ACHN (cell line): ENCODE measurements at places on chromosomes 2 and 18.

GRCh38 chr2:110157153-110157793, 41.7 kb upstream of the MALL start:
- DNase-seq, result peak; percentile 63

GRCh38 chr2:219155054-219155644, 5.5 kb downstream of the NHEJ1 start:
- peak; percentile 85 for DNase-seq

DNA sequence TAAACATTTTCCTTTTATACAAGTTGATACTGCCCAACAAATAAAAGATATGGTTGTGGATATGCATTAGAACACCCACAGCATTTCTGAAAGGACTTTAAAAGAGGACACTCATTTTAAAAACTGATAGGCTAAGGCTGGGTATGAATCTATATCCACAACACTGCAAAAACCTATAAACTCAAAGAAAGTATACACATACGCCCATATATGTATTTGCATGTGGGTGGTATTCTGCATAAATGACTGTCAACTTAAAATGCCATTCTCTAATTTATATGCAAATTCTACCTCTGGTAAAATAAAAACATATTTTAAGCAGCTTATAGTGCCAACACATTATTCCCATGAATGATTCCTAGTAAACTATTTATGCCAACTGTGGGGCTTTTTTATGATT, 20.1 kb downstream of the FIGN start:
- no peak for DNase-seq

- DNase-seq, result no peak
Observed at GRCh38 chr2:187091664-187092063, 242.7 kb upstream of the ZSWIM2 start.

DNA sequence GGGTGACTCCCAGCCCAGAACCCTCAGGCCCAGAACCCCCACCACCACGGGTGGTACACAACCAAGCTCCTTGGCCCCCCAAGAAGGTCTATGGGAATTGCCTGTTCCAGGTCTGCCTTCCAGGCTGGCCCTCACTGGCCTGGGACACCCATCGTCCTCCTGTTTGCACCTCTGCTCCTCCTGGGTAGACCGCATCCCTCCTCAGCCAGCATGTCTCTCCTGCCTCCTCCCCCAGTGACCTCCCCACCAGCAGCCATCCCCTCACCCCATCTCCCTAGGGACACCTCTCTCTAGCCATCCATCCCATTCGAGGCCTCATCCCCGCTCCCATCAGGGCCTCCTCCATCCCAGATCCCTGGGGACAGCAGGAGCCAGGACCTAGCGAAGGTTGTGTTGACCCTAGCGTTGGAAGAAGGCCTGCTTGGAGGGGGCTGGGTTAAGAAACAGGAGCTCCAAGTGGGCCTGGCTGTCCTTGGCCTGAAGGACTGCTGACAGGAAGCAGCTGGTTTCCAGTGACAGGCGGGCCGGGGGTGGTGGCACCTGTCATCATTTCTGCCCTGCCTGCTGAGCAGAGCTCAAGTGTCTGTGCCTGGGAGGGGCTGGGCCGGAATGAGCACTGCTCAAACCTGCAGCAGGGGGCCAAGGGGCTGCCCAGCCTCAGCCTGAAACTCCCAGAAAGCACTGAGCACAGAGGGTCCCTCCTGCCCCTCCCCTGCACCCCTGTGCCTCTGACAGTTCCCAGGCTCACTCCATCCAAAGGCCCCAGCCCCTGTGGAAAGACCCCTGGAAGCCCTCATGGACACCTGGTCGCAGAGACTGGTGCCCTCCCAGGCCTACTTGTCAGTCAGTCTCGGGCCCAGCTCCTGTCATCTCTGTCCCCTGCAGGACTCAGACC, 96.0 kb upstream of the OTOS start:
- DNase-seq, result no peak

- DNase-seq, result no peak
Observed at GRCh38 chr2:224820283-224820991, 104.3 kb upstream of the CCDC195 start.

GRCh38 chr2:3608373-3609278, 13.7 kb downstream of the COLEC11 start:
- no peak for DNase-seq

GRCh38 chr2:138071720-138072719, 107.7 kb downstream of the HNMT start:
- DNase-seq, result no peak

- DNase-seq, result no peak
Observed at GRCh38 chr18:35875566-35875965, 96.9 kb upstream of the RMP24 start.

DNA sequence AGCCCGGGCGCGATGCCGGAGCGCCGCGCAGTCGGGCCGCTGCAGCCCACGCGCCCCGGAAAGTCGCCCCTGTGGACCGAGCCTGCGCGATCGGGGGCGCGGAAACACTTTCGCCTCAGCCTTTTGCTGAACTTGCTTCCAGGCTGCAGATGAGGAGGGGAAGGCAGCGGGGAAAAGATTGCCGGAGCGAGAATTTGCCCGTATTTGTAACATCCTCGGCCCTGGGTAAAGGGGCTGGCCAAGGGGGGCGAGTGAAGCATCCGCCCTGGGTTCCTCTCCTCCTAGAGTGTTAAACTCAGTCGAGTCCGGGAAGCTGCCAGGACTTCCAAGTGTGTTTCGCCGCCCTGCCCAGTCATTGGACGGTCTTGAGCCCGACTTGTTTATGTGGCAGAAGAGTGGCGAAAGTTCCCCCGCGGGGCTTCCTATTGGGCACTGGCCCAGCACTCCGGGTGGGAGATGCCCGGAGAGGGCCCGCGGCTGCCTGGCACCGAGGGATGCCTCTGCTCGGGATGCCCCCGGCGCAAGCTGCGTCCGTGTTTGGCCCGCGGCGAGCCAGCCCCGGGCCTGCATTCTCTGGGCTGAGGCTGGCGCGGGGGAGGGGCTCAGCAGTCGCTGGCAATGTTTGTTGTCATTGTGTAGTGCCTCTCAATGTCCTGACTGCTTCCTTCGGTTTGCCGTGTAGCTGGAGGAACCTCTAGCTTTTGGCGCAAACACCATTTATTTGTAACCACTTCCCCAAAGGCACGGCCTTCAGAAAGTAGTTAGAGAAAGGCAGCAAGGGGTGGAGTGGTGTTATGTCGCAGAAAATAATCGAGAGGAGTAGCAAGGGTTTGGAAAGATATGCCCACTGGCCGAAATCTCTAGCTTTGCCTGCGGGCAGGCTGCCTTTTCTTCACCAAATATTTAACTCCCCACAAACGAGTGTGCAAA, 1.1 kb downstream of the CYBRD1 start:
- peak; percentile 70 for DNase-seq

GRCh38 chr18:13006531-13007247, 15.5 kb downstream of the CEP192 start:
- no peak for DNase-seq

GRCh38 chr18:13470516-13471197, 252.1 kb downstream of the LDLRAD4 start:
- no peak for DNase-seq

DNA sequence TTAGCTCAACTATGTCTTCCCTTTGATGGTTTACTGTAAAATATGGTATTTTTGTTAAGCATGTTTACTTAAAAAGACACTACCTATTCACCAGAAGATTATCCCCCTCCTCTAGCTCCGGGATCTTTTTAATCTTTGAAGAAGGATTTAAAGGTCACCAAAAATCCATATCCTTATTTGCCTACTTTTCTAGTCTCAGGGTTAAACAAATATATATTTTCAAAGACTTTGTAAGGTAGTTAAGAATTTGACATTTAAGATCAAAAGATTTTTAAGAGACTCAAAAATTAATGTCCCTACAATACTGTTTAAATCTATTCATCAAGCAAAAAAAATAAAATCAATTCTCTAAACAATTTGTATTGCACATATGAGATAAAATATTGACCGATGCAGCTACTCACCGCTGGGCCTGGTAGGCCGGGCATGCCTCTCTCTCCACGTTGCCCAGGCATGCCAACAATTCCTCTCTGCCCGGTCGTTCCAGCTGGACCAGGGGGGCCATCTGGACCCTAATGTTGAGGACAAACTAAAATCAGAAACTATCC, 76.1 kb downstream of the COL3A1 start:
- DNase-seq, result no peak

DNA sequence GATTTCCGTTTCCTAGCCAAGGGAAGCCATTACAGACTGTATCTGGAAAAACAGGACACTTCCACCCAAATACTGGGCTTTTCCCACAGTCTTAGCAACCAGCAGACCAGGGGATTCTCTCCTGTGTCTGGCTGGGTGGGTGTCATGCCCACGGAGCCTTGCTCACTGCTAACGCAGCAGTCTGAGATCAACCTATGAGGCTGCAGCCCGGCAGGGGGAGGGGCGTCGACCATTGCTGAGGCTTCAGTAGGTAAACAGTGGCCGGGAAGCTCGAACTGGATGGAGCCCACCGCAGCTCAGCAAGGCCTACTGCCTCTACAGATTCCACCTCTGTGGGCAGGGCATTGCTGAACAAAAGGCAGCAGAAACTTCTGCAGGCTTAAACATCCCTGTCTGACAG, 131.1 kb downstream of the KIAA1328 start:
- DNase-seq, result no peak

DNA sequence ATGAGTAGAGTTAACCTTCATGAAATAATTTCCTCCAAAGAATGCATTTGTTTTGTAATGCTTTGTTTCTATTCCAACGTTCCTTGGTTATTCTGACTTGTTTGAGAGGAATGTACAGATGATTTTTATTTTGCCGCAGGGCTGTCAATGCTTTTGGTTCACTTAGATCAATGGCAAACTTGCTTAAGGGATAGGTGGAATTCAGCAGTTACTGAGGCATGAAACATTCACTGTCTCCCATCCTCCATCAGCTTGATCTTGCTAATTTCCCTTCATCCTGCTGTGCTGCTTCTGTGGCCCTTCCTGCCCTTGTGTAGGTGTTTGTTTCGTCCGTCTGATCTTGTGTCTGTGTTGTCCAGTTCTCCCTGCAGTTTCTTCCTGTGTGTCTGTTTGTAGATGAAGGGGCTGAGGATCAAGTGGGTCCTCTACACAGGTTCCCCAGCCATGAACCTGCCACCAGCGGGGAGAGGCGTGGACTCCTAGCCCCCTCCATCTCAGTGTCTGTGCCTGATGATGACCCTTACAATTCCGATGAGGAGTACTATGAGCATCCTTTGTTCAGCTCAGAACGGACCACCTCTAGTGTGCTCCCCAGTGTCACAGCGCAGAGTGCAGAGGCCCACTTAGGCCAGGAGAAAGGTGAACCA, 84.2 kb upstream of the UNC80 start:
- DNase-seq, result no peak

- no peak for DNase-seq
Observed at GRCh38 chr2:9945596-9945995, 5.9 kb upstream of the GRHL1 start.

GRCh38 chr2:242056785-242057184, 187.3 kb downstream of the RTP5 start:
- DNase-seq, result no peak

- DNase-seq, result no peak
Observed at GRCh38 chr18:50151926-50152325, 43.0 kb downstream of the MYO5B start.

- DNase-seq, result no peak
Observed at GRCh38 chr2:215358891-215359575, 47.2 kb downstream of the ATIC start.

- no peak for DNase-seq
Observed at GRCh38 chr2:12006850-12007249, 260.4 kb downstream of the LPIN1 start.

DNA sequence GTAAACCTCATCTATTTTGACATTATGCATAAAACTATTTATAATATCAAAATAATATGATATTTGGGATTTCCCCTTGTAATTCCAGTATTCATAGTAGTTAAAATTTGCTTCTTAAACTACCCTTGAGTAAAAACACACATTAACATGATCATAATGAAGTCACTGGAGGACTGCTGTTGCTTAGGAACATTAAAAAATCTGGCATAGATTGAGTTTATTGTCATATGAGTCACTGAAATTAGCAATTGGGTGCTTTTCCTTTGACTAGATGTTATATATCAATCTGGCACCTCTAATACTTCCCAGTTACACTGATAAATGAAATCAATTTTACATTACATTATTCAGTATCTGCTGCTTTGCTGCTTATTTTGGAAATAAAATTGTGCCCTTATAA, 57.0 kb upstream of the ZC3H15 start:
- DNase-seq, result no peak

DNA sequence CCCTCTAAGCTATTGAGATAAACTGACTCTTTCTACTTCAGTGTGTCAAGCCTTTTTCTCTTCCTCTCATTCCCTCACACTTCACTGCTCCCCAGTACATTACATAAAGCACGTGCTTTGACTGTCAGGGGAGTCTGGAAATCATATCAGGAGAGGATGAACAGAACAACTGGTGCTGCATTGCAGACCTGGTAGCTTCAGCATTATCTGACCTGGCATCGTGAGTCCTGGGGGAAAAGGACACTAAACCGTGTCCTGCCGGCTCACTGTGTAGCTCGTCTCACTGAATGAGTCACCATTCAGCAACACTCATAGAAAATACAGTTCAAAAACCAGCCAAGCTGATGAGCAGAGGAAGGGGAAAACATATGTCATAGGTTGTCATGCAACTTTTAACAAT, 108.5 kb upstream of the UNC80 start:
- peak; percentile 46 for DNase-seq

DNA sequence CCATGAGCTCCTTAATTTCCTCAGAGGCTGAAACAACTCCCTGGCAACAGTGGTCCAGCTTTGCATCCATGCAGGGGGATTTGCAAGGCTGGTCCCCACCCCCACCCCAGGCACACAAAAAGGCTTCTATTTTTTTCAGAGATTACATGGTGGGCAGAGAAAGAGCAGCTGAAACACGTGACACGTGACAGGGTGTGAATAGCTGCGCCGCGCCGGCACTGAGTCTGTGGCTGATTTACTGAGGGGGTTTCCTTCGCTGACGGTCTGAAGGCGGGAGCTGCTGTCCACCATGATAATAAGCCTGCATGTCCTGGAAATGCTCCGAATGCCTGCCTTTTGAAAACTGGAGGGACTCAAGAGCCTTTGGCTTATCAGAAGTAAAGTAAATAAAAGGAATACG, 50.7 kb upstream of the APCDD1 start:
- no peak for DNase-seq

- peak; percentile 19 for DNase-seq
Observed at GRCh38 chr2:133424876-133425275, 143.4 kb downstream of the NCKAP5 start.

DNA sequence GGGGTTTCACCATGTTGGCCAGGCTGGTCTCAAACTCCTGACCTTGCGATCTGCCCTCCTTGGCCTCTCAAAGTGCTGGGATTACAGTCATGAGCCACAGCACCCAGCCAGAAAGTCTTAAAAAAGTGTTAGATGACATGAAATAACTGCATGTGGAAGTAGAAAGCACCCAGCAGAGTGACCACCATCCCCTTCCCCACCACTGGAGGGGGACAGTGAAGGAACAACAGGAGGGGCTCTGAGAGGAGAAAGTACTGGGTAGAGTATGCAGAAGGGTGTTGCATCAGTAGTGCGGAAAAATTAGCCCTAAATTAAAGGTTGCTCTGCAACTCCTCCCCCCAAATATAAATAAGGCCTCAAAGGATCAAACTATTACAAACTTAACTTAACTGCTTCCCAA, 230.5 kb downstream of the ZNF521 start:
- DNase-seq, result no peak
